ENCODE measurements at places on chromosomes 1 and 21.

DNA sequence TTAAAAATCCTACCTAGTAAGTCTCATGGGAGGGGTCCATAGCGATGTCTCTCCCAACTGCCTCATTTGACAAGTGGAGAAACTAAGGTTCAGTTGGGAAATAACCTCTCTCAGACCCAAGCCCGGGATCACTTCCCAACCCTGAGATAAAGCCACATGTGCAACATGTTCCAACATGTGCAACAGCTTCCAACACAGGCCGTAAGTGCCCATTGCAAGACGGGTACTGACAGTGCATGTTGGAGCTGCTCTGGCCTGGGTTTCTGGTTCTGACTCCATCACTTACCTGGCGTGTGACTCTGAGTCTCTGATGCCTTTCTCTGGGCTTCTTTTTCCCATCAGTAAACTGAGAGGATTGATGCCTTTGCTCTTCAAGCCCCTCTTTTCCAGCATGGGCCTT is 38.0 kb upstream of the FOXO6 start:
- DNase-seq = no peak

- DNase-seq = peak; percentile 15
Observed at GRCh38 chr1:154839691-154840090, 30.4 kb downstream of the KCNN3 start.

DNA sequence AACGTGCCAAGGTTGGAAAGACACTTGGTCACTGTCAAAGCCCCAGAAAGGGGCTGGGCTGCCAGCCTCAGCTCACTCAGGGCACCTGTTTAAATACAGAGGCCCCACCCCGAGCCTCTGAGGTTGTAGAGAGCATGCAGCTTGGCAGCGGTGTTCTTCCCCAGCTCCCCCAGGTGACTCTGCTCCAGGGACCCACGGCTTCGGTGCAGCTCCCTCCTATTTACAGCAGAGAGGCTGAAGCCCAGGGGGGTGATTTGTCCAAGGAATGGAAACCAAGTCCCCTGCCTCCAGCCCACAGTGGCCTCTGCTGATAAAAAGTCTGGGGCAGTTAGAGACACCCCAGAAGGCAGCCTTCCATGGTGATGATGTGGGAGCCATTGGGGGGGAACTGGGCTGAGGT is 9.1 kb upstream of the C1QA start:
- no peak for DNase-seq

- no peak for DNase-seq
Observed at GRCh38 chr21:39597595-39597994, 15.1 kb upstream of the B3GALT5 start.

DNA sequence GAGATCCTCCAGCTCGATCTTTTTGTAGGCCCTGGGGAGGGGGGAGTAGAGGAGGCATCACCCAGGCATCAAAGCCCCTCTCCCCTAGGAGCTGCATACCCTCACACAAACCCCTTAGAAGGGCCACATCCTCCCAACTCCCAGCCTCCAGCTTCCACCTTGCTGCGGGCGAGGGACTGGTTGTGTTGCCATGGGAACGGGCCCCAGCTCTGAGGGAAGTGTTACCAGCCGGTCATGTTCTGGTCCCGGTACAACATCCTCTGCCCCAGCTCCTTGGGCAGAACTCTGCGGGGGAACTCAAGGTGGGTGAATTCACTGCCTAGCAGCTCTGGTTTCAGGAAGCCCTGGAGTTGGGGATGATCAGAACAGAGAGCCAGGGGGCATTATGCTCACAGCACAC is 4.1 kb downstream of the PPM1J start:
- DNase-seq = no peak

- DNase-seq = no peak
Observed at GRCh38 chr1:22705586-22705985, 5.1 kb upstream of the EPHB2 start.

- no peak for DNase-seq
Observed at GRCh38 chr1:177103005-177103852, 61.3 kb downstream of the ASTN1 start.

- no peak for DNase-seq
Observed at GRCh38 chr1:205449254-205449749, 6.5 kb downstream of the BLACAT1 start.

GRCh38 chr21:33980276-33980916 is 64.8 kb upstream of the ATP5PO start:
- no peak for DNase-seq

DNA sequence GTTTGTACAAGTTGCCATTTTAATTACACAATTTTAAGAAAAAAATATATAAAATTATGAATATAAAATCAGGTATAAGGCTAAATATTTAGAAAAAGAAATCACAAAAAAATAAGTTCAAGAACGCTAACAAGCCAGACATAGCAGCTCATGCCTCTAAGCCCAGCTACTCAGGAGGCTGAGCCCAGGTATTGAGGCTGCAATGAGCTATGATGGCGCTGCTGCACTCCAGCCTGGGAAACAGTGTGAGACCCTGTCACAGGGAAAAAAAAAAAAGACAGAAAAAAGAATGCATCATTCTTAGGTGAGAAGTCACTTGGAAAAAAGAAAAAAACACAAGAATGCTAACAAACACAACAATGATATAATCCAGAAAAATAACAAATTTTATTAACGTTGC is 112.3 kb upstream of the PRDX6 start:
- no peak for DNase-seq

DNA sequence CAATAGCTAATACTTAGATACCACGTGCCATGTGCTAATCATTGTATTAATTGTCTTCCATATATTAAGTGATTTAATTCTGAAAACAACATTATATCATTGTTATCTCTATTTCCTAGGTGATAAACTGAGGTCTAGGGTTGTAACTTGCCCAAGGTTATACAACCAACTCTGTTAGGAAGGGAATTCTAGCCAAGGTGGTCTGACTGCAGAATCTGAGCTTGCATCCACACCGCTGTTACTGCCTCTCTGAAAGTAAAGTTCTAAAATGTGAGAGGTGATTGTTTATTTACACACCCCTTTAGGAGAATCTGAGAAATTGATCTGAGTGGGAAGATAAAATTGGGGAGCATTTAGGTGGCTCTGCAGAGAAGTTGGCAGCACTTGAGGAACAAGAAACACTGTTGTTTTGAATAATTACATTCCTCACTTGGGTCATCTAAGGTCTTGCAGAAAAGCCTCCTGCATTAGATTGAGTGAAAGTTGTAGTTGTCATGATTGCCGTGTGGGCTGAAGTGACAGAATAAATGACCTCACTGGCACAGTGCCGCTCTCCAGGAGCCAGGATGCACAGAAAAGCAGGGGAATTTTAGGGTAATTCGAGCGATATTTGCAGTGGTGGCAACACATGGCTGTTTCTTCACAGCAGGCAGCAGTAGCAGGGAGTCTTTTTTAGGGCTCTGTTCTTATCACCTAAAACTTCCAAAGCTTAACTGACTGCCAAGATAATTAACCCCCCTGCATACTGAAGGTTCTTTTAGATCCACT is 121.7 kb downstream of the ADGRL4 start:
- peak; percentile 43 for DNase-seq

- DNase-seq = peak; percentile 52
Observed at GRCh38 chr1:245673881-245674414, 519.2 kb downstream of the KIF26B start.

GRCh38 chr1:21933397-21934248 is 3.5 kb downstream of the HSPG2 start:
- DNase-seq = no peak

GRCh38 chr1:64111787-64112186 is 91.6 kb upstream of the UBE2U start:
- no peak for DNase-seq

- DNase-seq = no peak
Observed at GRCh38 chr1:236002572-236002971, 62.3 kb downstream of the NID1 start.

- no peak for DNase-seq
Observed at GRCh38 chr1:17260738-17261137, 11.8 kb downstream of the PADI3 start.

DNA sequence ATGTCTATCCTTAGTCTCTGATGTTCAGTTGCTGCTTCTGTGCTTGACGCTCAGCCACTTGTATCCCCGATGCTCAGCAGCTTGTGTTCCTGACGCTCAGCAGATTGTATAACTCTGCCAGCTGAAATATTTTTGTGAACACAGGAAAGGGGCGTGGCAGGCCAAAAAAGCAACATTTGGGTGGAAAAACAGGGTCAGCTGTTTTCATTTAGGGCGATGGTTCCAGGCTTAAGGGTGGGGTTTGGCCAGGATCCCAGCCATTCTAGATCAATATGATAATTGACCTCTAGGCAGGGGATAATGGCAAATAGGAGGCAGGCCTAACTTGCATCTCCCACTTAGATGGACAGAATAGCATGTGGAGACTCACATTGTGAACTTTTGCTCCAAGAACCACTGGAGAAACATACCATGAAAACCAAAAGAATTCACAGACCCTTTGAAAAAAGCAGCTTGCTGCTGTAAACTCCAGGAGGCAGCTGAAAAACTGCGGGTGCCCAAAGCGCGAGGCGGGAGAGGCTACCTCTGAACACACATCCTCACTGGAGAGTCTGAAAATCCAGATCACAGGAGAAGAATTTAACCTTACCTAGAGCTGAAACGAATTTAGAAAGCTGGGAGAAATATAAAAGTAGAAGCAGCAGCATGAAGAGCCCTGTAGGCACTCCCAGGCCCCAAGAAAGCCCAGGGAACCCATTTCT is 58.3 kb downstream of the ZNF648 start:
- no peak for DNase-seq

DNA sequence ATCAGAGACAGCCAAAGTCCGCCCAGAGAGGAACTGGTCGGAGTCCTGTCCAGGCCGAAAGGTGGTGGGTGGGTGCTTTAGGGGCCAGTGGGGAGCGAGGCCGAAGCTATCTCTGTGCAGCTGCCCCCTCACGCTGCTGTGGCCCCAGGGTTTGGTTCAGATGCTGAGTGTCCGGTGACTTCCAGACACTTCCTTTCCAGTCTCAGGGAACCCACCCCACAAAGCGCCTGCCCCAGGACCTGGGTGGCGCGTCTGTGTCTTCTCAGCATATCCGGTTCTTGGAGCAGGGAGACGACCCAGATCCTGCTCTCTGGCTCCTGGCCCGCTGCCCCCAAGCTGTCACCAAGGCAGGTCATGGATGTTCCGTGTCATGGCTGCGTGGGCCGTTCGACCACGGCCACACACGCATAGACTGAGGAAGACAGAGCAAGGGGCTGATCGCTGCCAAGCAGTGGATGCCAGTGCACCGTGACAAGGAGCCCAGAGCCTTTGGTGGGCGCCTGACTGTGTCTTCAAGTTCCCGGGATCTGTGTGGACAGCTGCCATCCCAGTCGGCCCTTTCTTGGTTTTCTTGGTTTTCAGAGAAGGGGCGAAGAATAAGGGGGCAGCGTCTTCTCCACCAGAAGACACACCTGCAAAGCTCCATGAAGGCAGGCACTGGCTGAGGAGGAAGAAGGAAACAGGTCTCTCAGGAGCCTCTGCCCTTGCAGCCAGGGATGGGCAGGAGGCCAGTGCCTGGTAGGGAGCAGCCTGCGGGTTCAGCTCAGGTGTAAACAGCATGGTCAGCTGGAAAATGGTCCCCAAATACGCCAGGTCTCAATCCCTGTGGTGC is 22.9 kb upstream of the COL18A1 start:
- no peak for DNase-seq

DNA sequence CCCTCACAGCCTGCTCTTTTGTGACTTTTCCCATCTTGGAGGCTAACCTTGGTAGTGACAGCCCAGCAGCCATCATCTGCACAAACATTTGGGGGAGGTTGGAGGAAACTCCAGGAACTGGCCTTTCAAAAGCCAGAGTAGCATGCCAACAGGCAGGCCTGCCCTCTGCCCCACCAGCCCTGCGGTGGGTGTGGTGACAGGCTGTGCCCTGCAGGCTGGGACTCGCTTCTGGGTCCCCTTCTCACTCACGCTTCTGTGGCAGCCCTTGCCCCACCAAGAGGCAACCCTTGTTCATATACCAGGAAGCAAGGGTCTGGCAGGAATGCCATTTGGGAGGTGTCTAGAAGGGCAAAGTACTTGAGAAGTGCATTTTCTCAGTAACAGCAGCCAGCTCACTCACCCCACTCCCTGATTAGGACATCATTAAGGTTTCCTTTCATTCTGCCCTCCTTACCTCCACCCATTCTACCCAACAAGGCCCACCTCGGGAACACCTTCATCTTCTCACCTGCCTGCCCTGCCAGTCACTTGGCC is 20.8 kb upstream of the FAM3B start:
- DNase-seq = no peak

GRCh38 chr1:209775678-209776077 is 8.7 kb downstream of the C1orf74 start:
- DNase-seq = no peak

- DNase-seq = no peak
Observed at GRCh38 chr21:19853061-19853460, 1145.1 kb upstream of the NCAM2 start.

DNA sequence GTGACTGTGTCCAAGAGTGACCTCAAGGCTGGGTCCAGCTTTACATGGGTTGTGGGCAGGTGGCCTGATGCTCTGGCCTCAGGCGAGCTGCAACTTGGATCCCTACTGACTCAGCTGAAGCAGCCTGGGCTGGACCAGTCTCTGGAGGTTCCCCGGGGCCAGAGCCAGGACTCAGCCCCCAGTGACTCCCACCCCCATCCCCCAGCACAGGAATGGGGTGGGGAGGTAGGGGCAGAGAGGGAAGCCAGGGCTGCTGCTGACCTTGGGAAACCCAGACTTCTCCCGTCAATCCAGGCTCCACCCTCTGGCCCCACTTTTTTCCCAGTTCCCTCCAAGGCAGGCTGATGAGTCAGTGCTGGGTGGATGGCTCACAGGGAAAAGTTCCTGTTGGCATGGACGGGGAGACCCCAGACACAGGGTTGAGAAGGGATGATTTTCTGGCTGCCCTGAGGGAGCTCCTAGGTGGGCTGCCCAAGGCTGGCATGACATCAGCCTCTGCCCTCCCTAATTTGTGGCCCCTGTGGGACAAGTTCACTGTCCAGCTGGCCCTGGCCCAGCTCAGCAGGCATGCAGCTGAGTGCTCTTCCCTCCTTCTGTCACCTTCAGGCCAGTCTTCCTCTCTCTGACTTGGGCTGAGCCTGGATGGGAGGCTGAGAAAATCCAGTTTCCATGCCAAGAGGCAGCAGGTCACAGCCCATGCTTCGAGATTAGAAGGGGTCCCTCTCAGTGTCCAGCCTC is 2.2 kb downstream of the ZC3H12A start:
- DNase-seq = peak; percentile 87

GRCh38 chr1:243725075-243725474 is 125.0 kb downstream of the AKT3 start:
- no peak for DNase-seq

- no peak for DNase-seq
Observed at GRCh38 chr1:2604156-2604843, 17.7 kb downstream of the PRXL2B start.

DNA sequence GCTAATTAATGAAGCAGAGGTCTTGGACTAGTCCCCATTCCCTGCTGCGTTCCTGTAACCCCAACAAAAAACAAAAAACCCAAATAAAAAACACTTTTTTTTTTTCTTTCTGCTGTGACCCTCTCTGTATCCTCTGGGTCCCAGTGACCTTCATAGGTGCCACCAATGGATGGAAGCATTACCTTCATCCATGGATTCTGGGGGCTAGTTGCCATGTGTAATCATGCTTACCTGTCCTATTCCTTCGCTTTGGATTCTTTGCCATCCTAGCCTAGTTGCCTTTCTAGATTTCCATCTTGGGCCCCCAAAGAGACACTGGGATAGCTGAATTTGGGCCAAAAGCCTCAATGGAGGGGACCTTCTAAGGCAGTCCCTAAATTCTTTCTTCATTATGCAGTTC is 1208.7 kb downstream of the BRINP3 start:
- peak; percentile 3 for DNase-seq

GRCh38 chr1:172708452-172708851 is 49.5 kb downstream of the FASLG start:
- no peak for DNase-seq

Measured in fibroblast of skin of abdomen (primary cell).